ENCODE measurements at places on chromosomes 7 and 10.

GRCh38 chr10:63390521-63390920, 75.3 kb downstream of the JMJD1C start:
- DNase-seq = no peak

GRCh38 chr10:66838656-66839055, 87.2 kb upstream of the LRRTM3 start:
- DNase-seq = no peak

DNA sequence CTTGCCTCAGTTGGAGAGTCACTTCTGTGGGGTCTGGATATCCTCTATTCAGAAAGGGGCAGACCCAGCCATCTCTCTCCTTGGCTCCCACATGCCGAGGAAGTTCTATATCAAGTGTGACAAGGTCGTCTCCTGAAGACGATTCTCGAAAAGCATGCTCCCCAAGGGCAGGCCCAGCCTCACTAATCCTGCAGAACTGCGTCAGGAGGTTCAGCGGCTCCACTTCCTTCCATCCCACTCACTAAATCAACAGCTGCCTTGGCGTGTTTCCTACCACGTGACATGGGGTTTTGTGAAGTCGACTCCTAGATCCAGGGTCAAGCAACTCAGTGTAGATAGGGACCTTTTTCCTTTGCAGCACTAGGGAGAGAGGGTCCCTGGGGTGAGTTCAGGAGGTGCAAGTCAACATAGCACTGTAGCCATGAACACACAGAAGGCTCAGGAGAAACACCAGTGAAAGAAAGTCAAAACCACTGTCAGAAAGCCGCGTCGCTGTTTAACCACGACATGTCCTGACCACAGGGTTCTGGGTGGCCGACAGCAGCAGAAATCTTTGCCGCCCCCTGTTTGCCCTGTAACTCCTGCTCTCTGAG, 156.4 kb downstream of the PRPF18 start:
- no peak for DNase-seq

- DNase-seq = peak; percentile 45
These were observed 51.6 kb downstream of the PRLHR start for GRCh38 chr10:118543714-118544400.

DNA sequence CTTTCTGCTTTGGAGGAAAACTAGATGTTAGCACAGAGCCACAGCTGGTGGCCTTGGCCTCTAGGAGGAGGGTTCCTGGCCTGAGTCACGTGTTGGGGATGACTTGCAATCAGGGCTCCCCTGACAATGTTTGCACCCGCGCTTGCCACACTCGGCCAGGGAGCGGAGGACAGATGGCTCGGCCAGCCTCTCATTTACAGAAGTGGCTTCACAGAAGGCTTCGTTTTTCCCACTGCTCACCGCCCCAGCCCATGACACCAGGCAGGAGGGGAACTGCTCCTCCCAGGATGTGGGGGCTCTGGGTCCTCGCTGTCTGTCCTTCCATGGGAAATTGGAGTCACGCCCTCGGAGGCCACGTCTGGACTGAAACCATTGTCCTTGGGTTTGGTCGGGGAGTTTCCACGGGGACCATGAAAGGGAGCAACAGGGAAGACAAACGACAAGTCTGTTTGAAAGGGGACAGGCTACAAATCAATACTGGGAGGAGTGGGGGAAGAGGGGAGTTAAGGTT, 49.6 kb upstream of the UBE3C start:
- DNase-seq = no peak

GRCh38 chr10:72466018-72466417, 111.3 kb upstream of the DNAJB12 start:
- no peak for DNase-seq

DNA sequence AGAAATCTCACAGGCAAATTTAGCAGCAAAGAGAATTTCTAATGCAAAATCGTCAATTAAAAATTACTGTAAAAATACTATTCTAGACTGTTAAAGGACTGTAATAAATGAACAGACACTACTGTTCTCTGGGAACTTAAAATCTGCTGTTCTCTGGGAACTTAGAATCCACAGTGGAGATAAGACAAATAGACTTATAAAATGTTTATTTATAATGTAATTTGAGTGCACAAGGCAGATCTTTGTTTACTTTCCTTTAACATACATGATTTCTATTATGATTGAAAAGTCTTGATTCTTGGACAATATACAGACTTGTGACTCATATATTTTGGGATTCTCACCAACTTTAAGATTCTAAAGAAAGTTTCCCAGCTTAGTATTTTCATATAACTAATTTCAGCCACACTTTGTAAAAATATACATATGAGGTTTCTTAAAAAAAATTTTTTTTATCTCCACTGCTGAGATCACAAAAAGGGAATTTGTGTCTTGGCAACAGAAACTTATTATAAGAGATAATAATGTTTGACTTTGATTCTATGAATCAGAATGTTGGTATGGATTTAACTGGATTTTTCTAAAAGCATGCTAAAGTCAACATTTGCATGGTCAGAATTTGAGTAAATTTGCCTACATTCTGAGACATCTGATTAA, 166.3 kb upstream of the RHOBTB1 start:
- no peak for DNase-seq

DNA sequence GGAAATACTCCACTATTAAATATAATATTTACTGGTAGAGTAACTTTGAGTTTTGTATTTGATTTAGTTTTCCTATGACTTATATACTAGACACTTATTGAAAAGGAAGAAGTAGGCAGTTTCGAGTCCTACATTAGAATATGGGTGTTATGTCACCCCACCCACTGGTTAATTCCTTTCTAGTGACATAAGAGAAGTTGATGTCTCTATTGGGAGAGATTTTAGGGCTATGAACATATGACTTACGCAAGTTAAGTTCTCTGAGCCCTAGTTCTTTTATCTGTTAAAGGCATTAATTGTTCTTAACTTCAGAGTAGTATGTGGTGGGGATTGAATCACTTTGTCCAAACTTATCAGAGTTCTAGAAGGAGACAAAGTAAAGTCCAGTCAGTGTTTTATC, 30.5 kb downstream of the CPED1 start:
- no peak for DNase-seq

DNA sequence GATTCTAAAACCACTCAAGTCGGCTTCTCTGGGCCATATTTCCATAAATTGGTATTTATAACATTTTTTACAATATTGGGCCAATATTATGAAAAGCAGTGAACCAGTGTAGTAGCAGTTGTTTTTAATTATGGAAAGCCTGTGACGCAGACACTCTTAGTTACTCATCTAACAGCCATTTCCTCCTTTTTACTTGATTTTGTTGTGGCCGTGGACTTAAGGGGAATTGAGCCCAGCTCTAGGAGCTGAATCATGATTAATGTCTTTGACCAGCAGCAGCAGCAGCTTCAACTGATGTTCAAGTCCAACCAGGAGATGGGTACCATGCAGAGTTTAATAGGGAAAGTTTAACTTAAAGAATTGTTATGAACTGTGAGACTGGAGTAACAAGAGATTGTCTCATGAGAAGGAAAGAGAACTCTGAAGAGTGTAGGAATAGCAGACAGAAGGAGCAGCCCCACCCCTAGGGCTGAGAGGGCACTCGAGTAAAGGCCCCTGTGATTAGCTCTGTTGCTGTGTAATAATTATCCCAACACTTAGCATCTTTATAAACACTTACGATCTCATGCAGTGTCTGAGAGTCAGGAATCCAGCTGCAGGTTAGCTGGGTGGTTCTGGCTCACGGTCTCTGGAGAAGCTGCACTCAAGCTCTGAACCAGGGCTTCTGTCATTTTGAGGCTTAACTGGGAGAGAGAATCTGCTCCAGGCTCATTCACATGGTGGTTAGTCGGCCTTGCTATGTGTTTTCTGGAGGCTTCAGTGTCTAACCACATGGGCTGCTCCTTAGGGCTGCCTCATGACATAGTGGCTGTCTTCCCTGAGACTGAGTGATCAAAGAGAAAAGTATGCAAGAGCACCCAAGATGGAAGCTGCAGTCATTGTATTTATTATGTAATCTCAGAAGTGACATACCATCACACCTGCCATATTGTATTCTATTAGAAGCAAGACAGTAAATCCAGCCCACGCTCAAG, 4.6 kb downstream of the LANCL2 start:
- no peak for DNase-seq

DNA sequence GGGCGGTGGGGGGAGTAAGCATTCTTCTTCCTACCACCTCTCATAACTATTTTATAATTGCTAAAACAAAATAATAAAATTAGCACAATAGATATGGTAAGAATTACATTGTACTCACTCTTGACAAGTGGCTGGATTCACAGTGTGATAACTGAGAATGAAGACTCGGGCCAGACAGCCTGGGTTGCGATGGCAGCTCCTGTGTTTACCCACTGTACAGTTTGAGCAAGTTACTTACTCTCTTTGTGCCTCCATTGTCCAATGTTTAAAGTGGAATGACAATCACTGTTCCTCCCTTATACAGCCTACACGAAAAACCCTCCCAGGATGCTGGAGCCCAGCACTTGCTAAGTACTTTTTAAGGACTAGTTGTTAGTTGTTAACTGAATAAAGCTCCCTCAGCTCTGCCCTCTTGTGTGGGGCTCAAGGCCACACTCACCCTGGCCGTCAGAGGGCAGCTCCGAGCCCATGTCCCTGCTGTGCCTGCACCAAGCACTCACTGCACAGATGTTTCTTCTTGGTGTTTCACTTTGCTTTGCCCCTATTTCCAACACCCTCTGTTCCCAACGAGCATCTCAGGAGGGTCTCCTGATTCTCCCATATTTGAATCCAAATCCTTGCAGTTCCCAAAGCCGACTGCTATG, 56.4 kb upstream of the NPS start:
- no peak for DNase-seq

- DNase-seq = no peak
These were observed 535.6 kb downstream of the DNAJB6 start for GRCh38 chr7:157872447-157872846.
